Fibroblast of villous mesenchyme (primary cell): ENCODE measurements at places on chromosomes 16 and 17.

DNA sequence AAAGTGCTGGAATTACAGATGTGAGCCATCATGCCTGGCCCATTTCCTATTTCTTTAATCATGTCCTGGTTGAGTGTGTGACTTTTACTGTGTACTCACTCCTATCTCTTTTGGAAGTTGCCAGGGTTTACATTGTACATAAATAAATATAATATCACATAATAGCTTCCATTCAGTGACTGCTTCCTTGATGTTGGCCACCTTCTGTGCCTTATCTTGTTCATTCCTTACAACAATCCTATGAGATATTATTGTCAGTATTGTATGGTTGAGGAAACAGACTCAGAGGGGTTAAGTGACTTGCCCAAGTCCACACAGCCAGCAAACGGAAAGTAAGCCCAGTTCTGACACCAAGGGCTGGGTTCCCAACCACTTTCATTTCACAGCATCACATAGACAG lies 16.9 kb downstream of the TMC5 start:
- no peak for DNase-seq

GRCh38 chr16:88749358-88749757 lies 35.7 kb downstream of the PIEZO1 start:
- DNase-seq: no peak

DNA sequence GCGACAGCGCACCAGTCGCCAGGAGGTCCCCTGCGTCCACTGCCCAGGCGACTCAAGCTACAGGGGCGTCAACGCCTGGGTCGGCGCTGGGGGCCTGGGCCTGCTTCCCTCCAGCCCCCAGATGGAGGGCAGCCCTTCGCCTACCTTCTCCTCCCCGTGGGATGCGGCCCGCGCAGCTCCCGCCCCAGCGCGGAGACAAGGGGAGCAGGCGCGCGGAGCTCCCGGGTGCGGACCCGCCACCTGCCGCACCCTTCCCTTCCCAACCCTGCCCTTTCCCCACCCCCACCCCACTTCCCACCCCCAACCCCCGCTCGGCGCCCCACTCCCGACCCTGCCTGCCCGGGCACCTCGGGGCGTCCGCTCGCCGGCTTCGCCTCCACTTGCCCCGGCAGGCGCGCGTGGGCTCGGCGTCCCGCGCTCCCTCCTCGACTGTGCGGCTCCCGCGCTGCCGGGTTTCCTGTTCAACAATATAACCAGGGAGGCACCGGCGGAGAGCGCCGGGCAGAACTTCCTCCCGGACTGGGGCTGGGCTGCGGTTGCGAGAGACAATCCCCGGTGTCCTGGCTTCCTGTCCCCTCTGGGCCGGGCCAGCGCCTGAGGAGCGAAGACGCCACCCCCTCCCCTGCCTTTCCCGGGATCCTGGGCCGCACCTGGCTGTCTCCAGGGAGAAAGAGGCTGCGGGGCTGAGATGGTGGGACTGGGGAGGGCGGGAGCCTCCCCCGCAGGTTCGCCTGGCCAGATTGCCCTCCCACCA lies at the start of gene ARHGAP27:
Gene ARHGAP27, minus strand, starts transcription at position 466 of the 754 bp plus-strand sequence. CDS start 2,591 bp downstream, outside the sequence.
- peak; percentile 23 for DNase-seq

GRCh38 chr16:65817066-65817465 lies 549.4 kb upstream of the CDH5 start:
- no peak for DNase-seq

DNA sequence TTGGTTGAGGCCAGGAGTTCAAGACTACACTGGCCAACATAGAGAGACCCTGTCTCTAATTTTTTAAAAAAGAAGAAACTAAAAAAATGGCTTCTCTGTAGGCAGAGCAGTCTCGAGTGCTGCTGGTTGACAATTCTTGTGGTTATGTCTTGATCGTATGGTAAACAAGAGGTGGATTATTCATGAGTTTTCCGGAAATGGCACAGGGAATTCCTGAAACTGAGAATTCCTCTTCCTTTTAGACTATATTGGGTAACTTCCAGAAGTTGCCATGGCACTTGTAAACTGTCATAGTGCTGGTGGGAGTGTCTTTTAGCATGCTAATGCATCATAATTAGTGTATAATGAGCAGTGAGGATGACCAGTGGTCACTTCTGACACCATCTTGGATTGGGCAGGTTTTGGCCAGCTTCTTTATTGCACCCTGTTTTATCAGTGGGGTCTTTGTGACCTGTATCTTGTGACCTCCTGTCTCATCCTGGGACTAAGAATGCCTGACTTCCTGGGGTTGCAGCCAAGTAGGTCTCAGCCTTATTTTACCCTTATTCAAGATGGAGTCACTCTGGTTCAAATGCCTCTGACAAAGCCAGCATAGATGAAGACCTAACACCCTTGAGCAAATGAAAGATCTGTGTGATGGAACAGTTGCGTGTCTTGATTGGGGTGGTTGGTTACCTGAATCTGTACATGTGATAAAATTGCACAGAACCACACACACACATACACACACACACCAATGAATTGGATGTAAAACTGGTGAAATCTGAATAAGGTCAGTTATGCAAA lies 30.2 kb downstream of the BMERB1 start:
- DNase-seq: peak; percentile 36

DNA sequence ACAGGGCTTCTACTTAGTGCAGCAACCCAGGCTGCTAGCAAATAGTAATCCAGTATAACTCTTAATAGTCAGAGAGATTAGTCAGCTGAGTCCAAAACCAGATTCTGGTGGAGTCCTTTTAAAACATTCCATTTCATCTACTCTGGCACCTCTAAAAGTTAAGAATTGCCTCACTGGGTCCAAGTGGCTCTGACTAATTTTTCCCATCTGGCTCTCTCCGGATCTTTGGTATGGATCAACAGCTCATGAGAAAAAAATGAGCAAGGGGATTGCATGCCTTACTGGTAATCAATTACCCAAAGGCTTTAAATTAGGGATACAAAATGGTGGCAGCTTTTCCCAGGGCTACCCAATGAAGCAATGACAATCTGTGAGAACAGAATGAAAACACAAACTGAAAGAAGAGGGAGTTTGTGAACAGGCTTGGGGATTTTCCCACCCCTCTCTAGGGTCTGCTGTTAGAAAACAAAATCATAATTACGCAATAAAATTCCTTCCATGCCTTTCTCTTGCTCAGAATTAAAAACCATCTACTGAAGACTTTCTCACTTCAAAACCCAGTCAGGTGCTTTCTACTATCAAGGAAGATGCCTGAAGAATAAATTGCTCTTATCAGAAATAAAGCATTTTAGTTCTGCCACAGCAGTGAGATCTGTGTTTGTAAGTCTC lies 84.6 kb upstream of the PMFBP1 start:
- peak; percentile 51 for DNase-seq
